SK-N-MC (cell line): ENCODE measurements at places on chromosomes 12 and 14.

DNA sequence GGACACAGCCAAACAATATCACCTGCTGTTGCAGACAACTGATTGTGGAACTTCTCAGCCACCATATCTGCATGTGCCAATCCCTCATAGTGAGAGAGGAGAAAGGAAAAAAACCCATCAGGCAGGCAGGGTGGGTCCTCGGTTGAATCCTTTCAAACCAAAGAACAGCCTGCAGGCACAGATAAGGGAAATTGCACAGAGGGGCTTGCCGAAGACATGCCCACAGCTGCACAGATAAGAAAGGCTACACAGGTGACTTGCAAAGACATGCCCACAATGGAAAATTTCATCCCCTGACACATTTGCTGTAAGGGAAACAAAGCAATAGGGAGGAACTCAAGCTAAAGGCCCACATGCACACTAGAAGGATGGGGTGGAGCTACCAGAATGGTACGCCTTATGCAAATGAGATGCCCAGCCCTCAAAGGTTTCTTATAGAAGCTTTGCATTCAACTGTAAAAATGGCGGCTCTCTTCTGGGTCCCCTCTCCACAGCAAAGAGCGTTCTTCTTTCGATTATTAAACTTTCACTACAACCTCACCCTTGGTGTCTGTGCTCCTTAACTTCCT is 170.0 kb upstream of the TMPO start:
- no peak for DNase-seq

GRCh38 chr12:123388951-123389559 is 5.1 kb downstream of the KMT5A start:
- no peak for DNase-seq

- no peak for DNase-seq
These were observed 212.8 kb downstream of the KIF21A start for GRCh38 chr12:39230086-39230485.

DNA sequence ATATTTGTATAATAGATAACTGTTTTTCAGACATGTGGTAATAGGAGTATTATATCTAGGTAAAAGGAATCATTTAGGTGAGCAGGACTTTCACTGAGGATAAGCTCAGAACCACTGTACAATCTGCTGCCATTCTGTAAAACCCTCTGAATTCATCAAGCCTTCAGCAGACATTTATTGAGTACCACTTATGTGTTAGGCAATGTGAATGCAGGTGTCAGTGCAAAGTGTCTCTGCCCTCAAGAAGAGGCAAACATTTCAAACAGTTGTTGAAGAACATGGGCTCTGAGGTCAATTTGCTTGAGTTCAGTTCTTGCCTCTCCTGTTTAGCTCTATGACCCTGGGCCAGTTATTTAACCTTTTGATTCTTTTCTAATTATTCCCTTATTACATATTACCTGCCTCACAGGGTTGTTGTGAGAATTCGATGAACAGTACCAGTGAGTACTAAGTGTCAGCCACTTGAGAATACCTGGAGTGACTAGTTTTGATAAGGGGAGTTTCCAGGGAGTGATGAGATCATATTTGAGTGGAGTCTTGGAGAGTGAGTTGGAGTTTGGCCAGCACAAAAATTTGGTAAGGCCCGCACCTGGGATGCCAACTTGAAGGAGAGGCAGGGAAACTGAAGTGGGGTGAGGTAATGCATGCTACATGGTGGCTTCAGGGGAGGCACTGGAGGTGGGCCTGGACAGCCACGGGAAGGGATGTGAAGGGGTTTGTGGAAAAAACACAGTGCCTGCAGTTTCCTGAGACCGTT is 33.7 kb downstream of the RASSF8 start:
- DNase-seq, result no peak

GRCh38 chr14:102229739-102230092 is 75.2 kb downstream of the MOK start:
- DNase-seq, result no peak

DNA sequence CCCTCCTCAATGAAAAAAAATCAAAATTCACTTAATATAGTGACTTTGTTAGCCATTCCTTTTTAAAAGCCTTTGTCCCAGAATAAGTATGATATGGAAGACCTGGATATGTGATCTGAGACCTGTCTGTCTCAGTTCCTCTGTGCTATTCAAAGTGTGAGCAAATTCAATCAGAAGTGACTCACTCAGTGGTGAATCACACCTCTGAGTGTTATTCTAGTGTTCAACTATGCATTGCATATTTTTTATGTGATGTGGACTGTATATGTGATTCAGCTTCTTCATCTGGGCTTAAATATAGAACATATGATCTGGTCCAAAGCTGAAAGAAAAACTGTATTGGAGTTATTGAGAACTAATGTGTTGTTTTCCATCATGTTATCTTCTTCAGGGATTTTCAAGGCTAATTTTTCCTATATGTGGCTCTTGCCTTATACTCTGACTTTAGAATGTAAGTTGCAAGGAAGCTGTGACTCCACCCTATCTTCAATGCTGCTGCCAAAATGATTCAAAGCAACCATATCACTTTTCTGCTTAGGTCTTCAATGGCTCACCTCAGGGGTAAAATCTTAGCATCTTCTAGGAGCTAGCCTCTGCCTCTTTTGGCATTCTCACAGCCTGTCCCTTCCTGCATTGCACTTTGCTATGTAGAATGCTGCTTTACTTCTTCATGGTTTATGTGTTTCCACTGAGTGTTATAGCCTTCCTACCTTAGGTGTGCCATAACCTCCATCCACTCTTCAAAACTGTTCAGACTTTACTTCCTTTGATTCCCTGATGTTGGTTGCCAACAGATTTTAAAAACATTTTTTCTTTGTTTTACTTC is 169.8 kb downstream of the OTOGL start:
- no peak for DNase-seq

GRCh38 chr12:546920-547845 is 87.4 kb downstream of the B4GALNT3 start:
- DNase-seq, result no peak

DNA sequence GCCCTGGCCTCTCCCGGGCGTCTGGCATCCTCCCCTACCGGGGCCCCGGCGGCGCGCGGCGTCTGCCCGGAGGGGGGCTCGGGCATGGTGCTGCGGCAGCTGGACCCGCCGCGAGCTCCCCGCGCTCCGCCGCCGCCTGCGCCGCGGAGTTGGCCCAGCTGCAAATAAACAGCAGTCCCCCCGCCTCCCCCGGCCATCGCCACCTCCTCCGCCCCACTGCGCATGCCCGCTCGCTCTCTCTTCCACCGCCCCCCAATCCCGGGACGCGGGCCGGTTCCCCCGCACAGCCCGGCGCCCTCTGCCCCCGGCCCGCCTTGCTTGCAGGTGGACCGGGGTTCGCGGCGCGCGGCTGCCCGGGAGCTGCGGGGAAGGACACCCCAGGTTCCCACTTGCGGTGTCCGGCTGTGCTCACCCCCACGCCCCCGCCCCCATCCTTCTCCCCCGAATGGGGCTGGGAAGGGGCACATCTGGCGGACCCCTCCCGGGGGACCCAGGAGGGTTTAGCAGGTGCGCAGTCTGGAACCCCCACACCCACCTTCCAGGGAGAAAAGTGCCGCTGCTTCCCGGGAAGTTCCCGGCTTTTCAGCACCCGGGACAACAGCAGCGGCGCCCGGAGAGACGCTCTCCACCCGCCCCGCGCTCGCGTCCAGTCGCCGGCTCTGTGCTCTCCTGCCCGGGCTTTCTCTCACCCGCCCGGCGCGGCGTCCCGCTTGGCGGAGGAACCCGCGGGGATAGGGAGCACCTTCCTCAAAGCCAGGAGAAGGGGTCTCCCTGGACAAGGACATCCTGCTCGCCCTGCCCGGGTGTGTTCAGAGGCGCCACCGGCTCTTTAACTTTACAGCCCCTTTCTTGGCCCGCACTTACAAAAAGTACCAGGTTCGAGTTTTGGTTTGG is at the start of gene TMTC1:
TSS of gene TMTC1 (minus strand) at position 170 of the 894 bp plus-strand sequence. CDS start 191 bp downstream, outside the sequence.
- no peak for DNase-seq
